ENCODE measurements at places on chromosomes 7 and 10.

DNA sequence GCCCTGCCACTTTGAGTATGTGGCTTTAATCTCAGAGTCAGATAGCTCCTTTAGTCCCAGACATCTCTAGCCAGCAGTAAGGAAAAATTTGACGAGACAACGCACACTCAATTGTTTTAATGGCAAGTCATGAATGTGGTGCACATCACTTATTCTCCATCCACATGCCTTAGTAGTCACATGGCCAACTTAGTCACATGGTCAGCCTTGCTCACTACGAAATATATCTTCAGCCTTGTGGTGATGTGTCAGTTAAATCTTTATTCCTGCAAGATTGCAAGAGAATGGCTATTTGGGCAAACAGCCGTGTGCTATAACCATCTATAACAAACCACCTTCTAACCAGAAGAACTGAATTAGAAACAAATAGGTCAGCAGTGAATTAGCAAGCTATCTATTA lies 871.1 kb upstream of the CELF2 start:
- no peak for DNase-seq

- no peak for DNase-seq
Observed at GRCh38 chr7:43044511-43044910, 67.9 kb upstream of the HECW1 start.

DNA sequence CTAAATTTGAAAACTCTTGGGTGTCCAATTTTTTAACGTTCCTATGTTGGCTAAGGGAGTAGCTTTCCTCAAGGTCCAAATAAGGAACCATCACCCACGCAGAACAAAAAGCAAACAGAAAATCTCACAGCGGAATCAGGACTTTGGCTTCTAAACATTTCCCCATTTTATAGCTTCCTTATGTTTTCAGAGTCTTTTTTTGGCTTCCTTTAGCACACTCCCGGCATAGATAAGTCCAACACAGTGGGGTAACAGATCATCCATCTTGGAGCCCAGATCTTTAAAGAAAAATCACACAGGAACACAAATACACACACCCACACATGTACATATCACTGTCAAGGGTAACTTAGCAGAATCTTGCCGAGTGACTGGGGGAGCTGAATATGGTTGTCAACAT lies 4.2 kb upstream of the TCF7L2 start:
- no peak for DNase-seq

GRCh38 chr7:30148951-30149459 lies 14.2 kb downstream of the MTURN start:
- DNase-seq: peak; percentile 22

- DNase-seq: no peak
Observed at GRCh38 chr10:75117995-75118394, 6.5 kb downstream of the SAMD8 start.

GRCh38 chr10:44574596-44575480 lies 189.9 kb upstream of the CXCL12 start:
- DNase-seq: no peak

- DNase-seq: no peak
Observed at GRCh38 chr10:21531164-21531563, 2.9 kb upstream of the MLLT10 start.

Data from activated naive CD8-positive, alpha-beta T cell treated with anti-CD3 and anti-CD28 coated beads, Interleukin-2, amount 50 U/mL, for 24 hours (primary cell).